Endothelial cell (in vitro differentiated cells): ENCODE measurements at places on chromosomes 2 and 18. TPM values are rescaled to one million over a fixed set of nuclear protein-coding genes. Genes with fewer than 3 reads are reported as not detected.

DNA sequence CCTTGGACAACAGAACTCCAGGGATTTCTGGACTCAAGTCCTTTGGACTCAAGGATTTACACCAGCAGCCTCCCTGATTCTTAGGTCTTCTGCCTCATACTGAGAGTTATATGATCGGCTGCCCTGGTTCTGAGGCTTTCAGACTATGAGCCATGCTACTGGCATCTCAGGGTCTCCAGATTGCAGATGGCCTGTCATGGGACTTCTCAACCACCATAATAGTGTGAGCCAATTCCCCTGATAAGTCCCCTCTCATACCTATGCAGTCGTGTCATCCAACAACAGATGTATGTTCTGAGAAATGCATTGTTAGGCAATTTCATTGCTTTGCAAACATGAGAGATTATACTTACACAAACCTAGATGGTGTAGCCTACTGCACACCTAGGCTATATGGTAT is 61.4 kb upstream of the MSTN start:
- DNase-seq = no peak
- H3K27me3 ChIP-seq = no peaks in the 10 kb centered on the region
- H3K4me1 ChIP-seq = peaks cover 9% of the 10 kb centered on the region
- no peaks in the 10 kb centered on the region for H3K36me3 ChIP-seq

DNA sequence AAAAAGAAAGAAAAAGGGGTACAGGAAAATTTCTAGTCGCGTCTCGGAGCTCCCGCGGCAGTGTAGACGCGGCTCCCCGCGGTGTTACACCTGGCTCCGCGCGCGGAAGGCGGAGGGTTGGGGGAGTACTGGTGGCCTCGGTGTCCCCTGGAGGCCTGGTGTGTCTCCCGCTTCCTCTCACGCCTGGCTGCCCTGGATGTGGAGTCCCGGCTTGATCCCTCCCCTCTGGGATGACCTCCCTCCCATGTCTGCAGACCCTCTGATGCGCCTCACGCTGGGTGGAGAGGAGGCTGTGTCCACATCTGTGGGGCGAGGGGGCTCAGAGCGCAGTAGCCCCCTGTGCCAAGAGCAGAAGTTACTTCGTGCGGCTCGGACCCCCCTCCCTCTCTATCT is 1.2 kb downstream of the KIF5C start:
- no peak overlapping the region for H3K27ac ChIP-seq
- peak; percentile 21 for DNase-seq
- peaks cover 35% of the 10 kb centered on the region for H3K4me1 ChIP-seq
- H3K27me3 ChIP-seq = peaks cover 15% of the 10 kb centered on the region

GRCh38 chr2:221791844-221792243 is 219.7 kb upstream of the EPHA4 start:
- DNase-seq = no peak
- no peak overlapping the region for H3K4me3 ChIP-seq
- peaks cover 25% of the 10 kb centered on the region for H3K4me1 ChIP-seq
- no peaks in the 10 kb centered on the region for H3K36me3 ChIP-seq
- H3K27me3 ChIP-seq = peaks cover 6% of the 10 kb centered on the region

DNA sequence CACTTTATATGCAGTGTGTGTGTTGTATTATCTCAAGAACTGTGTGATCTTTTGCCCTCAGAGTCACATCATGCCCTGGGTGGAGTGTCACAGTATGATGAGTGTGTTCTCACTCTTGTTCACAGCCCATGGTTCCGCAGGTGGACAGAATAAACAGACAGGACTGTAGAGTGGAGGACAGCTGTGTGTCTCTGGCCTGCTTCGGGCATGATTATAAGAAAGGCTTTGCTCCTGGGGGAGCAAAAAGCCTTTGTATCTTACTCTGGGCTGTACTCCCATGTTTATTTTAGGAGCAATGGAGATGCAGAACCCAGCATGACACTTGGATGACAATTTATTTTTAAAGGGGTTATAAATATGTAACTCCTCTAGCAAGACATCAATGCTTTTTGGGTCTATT is 371.7 kb upstream of the MEX3C start:
- no peak for DNase-seq
- no peak overlapping the region for H3K4me3 ChIP-seq
- H3K4me1 ChIP-seq = peaks cover 7% of the 10 kb centered on the region
- no peak overlapping the region for H3K27ac ChIP-seq
- peaks cover 4% of the 10 kb centered on the region for H3K27me3 ChIP-seq
- no peaks in the 10 kb centered on the region for H3K36me3 ChIP-seq

GRCh38 chr18:40250236-40250635 is 1704.8 kb upstream of the PIK3C3 start:
- no peak overlapping the region for H3K4me3 ChIP-seq
- H3K4me1 ChIP-seq = no peaks in the 10 kb centered on the region
- no peaks in the 10 kb centered on the region for H3K27me3 ChIP-seq
- H3K36me3 ChIP-seq = no peaks in the 10 kb centered on the region
- no peak for DNase-seq
- no peak overlapping the region for H3K27ac ChIP-seq

The DNAH7 gene
- total RNA-seq = 2.6 TPM

The SATB2 gene
- total RNA-seq = 3.8 TPM

The TPO gene
- total RNA-seq = 0.41 TPM
